WTC11 (cell line): ENCODE measurements at places on chromosomes 5 and 9.
A peak's percentile ranks its signal among the peaks of the same experiment; 100 is the strongest.

DNA sequence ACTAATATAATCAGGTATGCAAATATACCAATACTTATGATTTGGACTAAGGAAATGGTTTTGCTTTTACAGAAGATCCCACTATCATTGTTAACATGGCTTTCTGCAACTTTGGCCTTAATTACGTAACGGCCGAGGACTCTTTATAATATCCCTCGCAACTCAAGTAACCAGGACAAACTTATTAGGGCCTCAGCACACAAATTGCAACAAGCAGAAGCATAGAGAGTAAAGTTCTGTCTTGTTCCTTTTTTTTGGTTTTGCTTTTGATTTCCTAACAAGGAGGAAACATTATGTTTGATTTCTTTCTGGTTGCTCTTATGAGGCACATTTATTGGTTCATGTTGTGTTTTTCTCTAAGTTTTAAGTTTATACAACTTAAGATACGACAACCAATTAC, 60.4 kb downstream of the RORB start:
- H3K27me3 ChIP-seq: no peaks in the 10 kb centered on the region
- H3K27ac ChIP-seq: no peak overlapping the region
- no peak for DNase-seq
- no peak overlapping the region for H3K4me3 ChIP-seq

DNA sequence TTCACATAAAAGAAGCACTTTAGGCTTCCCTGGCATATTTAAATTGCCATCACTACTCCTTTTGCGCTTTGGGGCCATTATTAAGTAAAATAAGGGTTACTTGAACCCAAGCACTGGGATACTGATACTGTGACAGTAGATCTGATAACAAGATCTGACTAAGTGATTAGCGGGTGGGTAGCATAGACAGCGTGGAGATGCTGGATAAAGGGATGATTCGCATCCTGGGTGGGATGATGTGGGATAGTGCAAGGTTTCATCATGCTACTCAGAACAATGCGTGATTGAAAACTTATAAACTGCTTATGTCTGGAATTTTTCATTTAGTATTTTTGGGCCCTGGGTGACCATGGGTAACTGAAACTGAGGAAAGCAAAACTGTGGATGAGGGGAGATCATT, 75.1 kb downstream of the PTTG1 start:
- peaks cover 8% of the 10 kb centered on the region for H3K4me1 ChIP-seq
- no peak overlapping the region for H3K4me3 ChIP-seq
- H3K27me3 ChIP-seq: no peaks in the 10 kb centered on the region
- no peaks in the 10 kb centered on the region for H3K36me3 ChIP-seq

GRCh38 chr5:68315679-68316271, 100.2 kb downstream of the PIK3R1 start:
- H3K27me3 ChIP-seq: no peaks in the 10 kb centered on the region
- peaks cover 6% of the 10 kb centered on the region for H3K4me1 ChIP-seq
- no peak overlapping the region for H3K4me3 ChIP-seq
- H3K27ac ChIP-seq: no peak overlapping the region

DNA sequence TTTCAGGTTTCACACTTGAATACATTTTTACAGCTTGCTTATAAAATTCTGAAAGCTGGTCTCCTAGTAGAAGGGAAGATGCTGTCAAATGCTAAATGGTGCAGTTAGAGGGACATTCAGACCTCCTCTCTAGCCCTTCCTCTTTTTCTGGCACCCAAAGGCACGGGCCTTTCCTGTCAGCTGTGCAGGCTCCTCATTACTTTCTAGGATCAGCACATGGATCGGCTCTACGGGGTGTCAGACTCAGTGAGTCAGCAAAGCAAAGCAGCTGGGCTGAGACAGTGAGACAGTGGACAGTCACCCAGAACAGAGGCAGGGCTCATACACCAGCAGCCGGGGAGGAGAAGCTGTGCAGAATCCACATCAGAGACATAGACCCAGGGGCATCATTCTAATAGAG, 80.0 kb upstream of the TNC start:
- H3K27me3 ChIP-seq: no peaks in the 10 kb centered on the region; the same call in none of the 2 replicates
- H3K36me3 ChIP-seq: peaks cover 10% of the 10 kb centered on the region
- no peak overlapping the region for H3K27ac ChIP-seq
- DNase-seq: no peak

GRCh38 chr5:107570805-107571531, 99.8 kb downstream of the EFNA5 start:
- no peaks in the 10 kb centered on the region for H3K36me3 ChIP-seq
- no peaks in the 10 kb centered on the region for H3K27me3 ChIP-seq
- DNase-seq: peak; percentile 28
- H3K4me3 ChIP-seq: 0 out of 2 replicates have a peak overlapping the region, but pooled peaks have one; percentile 55
- peak overlapping the region; percentile 90 for H3K27ac ChIP-seq
- H3K4me1 ChIP-seq: peaks cover 88% of the 10 kb centered on the region

- no peak overlapping the region for H3K27ac ChIP-seq
- peaks cover 5% of the 10 kb centered on the region for H3K36me3 ChIP-seq
- DNase-seq: no peak
- no peak overlapping the region for H3K4me3 ChIP-seq
- H3K27me3 ChIP-seq: peaks cover 2% of the 10 kb centered on the region; the same call in 1 of the 2 replicates
These were observed 45.2 kb upstream of the IL6ST start for GRCh38 chr5:56039985-56040384.

- H3K36me3 ChIP-seq: no peaks in the 10 kb centered on the region
- H3K27me3 ChIP-seq: no peaks in the 10 kb centered on the region
- H3K4me1 ChIP-seq: peaks cover 20% of the 10 kb centered on the region
- H3K4me3 ChIP-seq: no peak overlapping the region
- DNase-seq: no peak
- no peak overlapping the region for H3K27ac ChIP-seq
These were observed 93.4 kb downstream of the PPIC start for GRCh38 chr5:122943050-122943698.

DNA sequence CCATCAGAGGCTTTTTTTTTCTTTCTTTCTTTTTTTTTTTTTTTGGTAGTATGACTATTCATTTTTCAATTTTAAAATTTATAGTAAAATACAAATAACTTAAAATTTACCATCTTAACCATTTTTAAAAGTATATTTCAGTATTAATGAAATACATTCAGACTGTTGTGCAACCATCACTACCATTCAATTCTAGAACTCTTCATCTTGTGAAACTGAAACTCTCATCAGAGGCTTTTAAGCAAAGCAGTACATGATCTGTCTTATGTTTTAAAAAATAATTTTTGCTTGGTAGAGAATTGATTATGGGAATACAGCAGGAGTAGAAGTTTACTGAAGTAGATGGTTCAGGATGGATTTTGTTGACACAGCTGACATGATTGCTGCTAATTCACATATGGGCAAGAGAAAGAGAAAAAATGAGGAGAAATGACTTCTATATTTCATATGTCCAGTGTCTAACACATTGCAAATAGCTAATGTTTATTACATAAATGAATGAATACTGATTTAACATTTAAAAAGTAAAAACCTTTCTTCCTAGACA, 13.4 kb downstream of the ELOVL7 start:
- no peak for DNase-seq
- no peaks in the 10 kb centered on the region for H3K36me3 ChIP-seq
- H3K27me3 ChIP-seq: no peaks in the 10 kb centered on the region
- no peak overlapping the region for H3K27ac ChIP-seq
- H3K4me1 ChIP-seq: peaks cover 3% of the 10 kb centered on the region
